ENCODE measurements at places on chromosomes 11 and 22.

DNA sequence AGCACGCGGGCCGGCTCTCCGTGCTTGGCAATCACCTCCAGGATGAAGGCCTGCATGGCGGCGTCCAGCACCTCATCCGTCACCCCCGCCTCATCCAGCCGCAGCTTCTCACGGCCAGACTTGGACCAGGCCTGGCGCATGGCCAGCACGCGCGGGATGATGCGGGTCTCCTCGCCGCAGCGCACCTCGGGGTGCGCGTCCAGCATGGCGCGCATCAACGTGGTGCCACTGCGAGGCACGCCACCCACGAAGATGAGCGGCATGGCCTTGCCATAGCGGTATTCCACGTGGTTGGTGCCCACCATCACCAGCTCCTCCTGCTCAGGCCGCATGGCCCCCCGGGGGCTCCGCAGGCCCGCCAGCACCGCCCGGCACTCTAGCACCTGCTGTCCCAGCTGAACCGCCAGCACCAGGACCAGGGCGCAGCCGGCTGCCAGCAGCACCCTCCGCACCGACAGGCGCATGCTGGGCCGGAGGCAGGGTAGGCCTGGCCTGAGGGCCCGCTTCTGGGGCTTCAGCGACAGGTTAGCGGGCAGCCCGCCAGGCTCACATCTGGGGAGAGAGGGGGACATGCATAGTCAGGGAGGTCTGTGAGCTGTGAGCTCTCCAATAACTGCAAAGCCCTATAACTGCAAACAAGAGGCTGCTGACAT, 29.0 kb upstream of the TFIP11 start:
- DNase-seq, result no peak

DNA sequence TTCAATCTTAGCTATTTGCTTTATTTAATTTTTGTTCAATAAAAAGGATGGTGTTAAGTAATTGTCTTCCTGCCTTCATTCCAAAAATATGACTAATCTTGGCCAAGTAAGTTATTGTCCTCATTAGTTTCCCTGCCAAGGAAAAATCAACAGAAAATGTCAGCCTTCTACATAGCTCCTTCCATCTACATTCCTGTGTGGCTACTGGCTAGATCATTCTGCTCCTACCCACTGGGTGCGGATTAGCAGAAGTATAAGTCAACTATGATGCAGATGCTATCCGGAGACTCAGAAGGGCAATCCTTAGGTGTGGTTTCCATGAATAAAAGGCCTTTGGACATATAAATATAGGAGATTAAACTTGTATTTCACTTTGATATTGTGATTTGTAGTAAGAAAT, 154.4 kb downstream of the SBF2 start:
- DNase-seq, result no peak

DNA sequence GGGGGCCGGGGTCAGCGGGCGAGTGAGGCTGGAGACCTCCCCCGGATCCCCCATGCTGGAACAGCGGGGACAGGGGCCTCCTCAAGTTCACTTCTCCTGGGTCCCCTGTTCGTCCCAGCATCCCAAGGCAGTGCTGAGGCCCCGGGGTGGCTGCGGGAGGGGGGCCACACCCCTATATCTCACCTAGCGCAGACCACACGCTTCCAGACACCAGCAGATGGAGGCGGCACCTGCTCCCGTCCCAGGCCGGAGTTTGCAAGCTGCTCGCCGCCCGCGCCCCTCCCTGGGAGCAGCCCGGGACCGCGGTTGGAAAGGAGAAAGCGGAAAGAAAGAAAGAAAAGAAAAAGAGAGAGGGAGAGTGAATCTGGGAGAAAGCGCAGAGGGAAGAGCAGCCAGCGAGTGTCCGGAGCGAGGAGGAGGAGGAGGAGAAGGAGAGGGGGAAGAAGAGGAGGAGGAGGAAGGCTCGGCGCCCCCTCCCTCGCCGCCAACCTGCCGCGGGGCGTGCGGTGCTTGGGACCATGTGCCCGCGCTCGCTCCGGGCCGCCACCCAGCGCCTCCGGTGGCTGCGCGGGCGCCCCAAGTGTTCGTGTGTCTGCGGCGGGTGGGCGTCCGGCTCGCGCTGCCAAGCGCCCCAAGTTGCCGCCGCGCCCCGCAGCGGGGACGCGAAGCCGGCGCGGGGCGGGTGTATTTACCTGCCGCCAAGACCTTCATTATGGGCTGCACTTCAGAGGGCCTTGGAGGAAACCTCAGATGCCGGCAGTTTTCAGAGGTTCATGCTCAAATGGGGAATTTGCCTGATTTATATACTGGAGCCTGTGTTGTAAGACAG, at the start of gene LIF:
Gene LIF, minus strand, starts transcription at position 775 of the 829 bp plus-strand sequence. Its CDS starts 64 bp downstream, at position 711.
- DNase-seq, result no peak

GRCh38 chr11:19905280-19905853, 192.7 kb downstream of the NAV2 start:
- peak; percentile 83 for DNase-seq

GRCh38 chr11:13114566-13115379, 105.7 kb downstream of the RASSF10 start:
- no peak for DNase-seq

DNA sequence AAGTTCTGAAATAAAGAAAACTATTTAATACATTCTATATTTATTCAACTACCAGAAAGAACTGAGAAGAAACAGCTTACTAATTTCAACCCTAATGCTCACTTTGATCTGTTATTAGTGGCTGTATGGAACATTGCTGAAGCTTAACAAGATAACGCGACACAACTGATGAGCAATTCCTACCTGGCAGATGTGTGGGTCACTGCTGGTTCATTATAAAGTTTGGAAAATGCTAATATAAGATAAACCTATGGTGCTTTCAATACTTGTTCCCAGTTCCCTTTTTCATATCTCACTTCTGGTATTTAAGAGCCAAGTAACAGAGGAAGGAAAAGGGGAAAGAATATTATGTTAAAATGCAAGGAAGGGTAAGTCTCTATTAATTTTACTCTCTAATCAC, 10.5 kb downstream of the CTSC start:
- no peak for DNase-seq

- no peak for DNase-seq
Observed at GRCh38 chr22:50034126-50035081, 21.8 kb upstream of the IL17REL start.

DNA sequence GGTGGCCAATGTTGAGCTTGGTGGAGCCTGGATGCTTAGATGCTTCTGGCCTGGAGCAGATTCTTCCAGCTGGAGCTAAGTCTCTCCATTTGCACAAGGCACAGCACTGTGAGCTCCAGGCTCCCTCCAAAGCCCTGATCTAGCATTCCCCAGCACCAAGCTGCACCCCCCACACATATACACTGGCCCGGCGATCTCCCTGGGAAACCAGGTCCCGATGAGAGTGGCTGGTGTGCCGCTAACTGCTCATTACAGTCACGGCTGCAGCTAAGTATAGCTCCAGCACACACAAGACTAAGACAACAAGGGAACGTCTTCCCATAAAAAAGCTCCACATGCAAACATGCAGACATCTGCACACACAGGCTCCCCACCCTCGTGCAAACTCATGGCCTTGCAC, 17.6 kb downstream of the KCNC1 start:
- DNase-seq, result no peak

DNA sequence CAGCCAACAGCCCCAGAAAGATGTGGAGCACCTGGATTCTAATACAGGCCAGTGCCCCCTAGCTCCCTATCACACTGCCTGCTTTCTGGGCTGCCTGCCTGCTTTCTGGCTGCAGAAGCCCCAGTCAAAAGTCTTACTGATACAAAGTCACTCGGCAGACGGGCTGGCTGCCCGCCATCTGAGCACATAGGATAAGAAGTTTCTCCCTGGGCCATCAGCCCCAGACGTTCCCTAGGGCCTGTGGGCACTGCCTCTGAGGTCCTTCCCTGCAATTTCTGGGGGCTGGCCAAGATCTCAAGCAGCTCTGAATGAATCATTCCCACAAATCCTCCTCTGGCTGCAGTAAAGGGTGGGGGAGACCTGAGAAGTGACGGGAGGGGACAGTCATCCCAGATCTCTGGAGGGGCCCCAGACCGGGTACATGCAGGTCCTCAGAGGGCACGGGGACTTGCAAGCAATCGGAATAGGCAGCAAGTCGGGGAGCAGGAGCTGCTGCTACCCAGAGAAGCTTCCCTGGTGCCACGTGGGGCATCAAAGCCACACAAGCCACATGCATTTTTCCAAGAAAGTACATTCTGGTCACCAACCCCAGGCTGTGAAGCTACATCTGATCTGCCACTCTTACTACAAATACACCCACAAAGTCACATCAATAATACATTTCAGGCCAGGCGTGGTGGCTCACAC, 4.7 kb downstream of the TPST2 start:
- no peak for DNase-seq

Measured in COLO829 (cell line).